ENCODE measurements at places on chromosomes 3 and 15.

- DNase-seq: no peak
Measured at GRCh38 chr15:49467746-49468480, 44.9 kb downstream of the FGF7 start.

DNA sequence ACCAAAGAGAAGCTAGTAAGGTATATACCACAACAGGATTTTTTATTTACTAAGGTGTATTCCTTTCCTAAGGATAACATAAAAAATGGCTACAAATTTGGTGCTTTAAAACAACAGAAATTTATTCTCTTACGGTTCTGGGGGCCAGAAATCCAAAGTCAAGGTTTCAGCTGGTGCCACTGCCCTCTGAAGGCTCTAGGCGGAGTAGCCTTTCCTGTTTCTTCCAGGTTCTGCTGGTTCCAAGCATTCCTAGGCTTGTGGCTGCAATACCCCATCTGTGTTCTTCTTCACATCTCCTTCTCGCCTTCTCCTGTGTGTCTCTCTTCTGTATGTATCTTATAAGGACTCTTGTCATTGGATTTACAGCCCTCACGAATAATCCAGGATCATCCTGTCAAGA, 549.9 kb downstream of the GRM7 start:
- no peak for DNase-seq

DNA sequence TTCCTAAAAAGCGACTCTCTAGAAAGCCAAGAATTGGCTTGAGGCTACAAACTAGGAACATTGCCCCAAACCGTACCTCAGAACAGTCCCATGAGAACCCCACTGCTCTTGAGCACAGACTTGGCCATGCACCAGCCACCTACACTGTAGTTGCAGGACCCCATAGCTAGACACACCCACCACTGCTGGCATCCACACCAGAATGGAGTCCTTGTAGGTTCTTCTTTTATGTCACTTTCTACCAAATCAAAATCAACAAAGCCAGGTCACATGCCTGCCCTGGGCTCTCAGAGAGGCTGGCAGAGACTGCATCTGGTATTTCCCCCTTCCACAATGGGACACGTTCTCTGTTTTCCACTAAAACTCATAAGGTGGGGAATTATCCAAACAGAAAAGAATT, 290.5 kb downstream of the SHOX2 start:
- no peak for DNase-seq

DNA sequence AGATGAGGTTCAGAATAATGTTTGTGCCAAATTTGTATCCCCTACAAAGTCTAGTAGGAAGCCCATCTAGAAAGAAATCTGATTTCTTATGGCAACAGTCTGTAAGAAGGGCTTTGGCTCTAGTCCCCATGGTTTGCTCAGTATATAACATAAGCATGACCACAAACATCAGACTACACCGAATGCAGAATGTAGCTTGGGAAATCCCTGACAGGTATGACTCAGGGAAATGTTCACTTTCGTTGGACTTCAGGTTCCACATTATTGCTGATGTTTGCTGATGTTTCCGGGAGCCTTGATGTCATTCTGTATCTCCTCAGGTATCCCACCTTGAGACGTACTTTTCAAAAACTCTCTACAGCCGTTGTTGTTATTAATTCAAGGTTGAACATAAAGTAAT, 304.4 kb upstream of the TGFBR2 start:
- DNase-seq: no peak

DNA sequence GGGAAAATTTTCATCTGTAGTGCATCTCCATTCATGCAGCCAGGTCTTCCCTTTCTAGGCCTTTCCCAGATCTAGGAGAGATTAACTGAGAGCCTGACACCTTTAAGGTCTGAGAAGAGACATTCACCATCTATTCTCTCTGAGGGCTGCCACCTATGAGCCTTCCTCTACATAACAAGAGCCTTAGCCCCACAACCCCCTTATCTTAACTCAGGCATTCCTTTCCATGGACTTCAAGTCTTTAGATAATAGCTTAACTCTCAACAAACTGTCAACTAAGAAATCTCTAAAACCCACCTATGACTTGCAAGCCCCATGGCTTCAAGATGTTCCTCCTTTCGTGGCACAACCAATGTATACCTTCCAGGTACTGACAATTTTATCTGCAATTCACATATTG, 121.0 kb downstream of the GABRB3 start:
- no peak for DNase-seq

DNA sequence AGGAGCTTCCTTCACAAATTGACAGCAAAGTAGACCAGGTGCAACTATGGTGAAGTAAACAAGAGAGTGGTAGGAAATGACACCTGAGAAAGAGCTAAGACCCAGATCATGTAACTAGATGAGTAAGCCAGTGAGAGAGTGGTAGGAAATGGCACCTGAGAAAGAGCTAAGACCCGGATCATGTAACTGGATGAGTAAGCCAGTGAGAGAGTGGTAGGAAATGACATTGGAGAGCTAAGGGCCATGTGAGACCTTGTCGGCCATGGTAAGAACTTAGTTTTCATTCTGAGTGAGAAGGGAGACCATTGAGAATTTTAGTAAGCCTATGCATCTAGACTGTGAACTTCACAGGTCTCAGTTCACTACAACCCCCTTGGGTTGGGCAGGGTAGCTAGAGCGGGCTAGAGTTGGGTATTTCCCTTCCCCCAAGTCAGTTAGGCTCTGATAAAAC, 5.4 kb upstream of the SENP7 start:
- DNase-seq: no peak

DNA sequence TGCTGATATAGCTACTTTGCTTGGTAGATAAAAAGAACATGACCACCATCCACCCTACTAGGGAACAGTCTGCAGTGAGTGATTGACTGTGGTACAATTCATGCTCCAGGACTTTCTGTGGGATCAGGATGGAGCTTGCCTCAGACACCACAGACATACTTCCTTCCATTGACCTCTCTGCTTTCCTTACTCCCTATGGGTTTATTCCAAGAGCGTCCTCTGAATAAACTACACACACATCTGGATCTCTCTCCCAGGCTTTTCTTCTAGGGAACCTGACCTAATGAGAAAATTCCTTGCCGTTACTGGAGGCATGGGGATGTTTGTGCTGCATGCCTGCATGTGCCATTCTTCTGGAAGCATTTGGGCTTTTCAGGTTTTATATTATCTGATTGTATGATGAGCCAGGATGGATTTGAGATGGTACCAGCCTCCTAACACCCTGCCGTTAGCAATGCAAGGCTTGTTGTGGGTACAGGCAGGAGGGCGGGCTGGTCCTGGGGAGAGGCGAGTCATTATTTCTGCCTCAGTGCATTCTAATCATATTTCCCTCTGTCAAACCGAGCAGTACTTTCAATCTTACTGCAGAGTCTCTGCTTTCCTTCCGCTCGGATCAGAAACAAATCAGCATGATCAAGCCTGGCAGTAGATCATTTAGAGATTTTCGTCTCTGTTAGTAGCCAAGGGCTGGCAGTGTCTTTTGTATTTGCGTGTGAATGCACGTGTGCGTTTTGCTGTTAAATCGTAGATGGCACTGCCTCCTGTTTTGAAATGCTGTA, 279.2 kb downstream of the PDCD6IP start:
- DNase-seq: no peak

GRCh38 chr15:80588801-80589200, 106.3 kb upstream of the ABHD17C start:
- no peak for DNase-seq

- DNase-seq: no peak
Measured at GRCh38 chr15:52427804-52428203, 100.9 kb downstream of the MYO5A start.

- DNase-seq: no peak
Measured at GRCh38 chr3:169905404-169905803, 6.0 kb upstream of the SAMD7 start.

- peak; percentile 42 for DNase-seq
Measured at GRCh38 chr3:23805633-23806533, at the start of gene UBE2E1. TSS of gene UBE2E1 (plus strand) at chr3:23805955. CDS start at chr3:23807270, 1,315 bp downstream.

- DNase-seq: no peak
Measured at GRCh38 chr3:63931290-63931689, 19.1 kb upstream of the SCAANT1 start.

- DNase-seq: no peak
Measured at GRCh38 chr15:69499521-69500211, 47.0 kb downstream of the RPLP1 start.

DNA sequence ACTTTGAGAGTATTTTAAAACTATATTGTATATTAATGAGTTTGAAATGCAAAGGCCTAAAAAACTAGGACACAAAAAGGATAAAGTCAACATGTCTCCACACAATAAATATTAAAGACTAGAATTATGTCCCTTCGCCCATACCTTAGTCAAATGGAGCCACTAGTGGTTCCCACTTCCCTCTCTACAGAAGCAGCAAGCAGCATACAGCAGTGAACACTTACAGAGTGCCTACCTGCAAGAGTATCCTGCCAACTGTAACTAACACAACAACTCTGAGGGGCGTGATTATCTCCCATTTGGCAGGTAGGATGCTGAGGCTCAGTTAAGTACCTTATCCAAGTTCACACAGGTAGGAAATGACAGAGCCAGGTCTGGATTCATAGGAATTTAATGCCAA, 17.2 kb downstream of the DYNC1LI1 start:
- DNase-seq: no peak

GRCh38 chr3:142664311-142664710, 59.5 kb upstream of the TRPC1 start:
- no peak for DNase-seq

DNA sequence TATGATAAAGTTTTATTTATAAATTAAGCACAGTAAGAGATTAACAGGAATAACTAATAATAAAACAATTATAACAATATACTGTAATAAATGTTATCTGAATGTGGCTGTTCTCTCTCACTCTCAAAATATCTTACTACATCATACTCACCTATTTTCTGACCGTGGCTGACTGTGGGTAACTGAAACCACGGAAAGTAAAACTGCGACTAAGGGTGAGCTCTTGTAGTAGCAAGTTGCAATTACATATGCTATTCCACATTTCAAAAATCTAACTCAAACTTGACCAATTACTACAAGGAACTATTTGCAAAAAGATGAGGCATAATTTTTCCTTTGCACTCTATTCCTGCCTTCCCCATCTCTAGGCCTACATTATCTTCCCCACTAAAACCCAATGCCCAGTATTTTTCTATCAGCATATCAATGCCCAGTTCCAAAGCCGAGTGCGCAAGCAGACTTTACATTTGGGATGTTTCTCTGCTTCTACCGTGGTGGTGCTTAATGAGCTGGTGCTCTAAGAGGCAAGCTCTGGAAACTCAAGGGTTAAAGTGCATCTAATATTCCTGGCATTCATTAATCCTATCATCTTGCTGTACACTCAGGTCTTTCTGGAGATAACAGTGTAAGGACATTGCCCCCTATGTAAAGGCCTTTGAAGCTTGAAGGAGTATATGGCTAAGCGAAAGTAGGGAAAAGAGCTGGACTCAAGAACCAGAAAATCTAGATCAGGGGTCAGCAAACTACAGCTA, 6.7 kb downstream of the PCYT1A start:
- DNase-seq: no peak

- DNase-seq: peak; percentile 21
Measured at GRCh38 chr3:50154840-50155490, at the start of gene SEMA3F. TSS of gene SEMA3F (plus strand) at chr3:50155324. CDS start at chr3:50159623, 4,299 bp downstream.

DNA sequence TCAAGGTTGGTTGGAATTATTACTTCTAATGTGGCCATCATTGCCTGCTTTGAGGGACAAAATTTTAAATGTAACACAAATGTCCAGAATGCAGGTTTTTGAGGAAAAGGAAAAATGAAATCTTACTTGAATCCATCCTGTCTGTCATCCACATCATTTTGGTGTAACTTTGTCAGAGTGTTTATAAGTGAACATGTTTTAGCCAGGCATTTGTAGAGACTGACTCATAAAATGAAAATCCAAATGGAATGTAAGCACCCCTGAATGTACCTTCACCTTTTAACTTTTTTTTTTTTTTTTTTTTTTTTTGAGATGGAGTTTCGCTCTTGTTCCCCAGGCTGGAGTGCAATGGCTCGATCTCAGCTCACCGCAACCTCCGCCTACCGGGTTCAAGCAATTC, 141.8 kb upstream of the BNIP2 start:
- no peak for DNase-seq

GRCh38 chr3:16207031-16207430, 32.6 kb downstream of the GALNT15 start:
- DNase-seq: no peak

DNA sequence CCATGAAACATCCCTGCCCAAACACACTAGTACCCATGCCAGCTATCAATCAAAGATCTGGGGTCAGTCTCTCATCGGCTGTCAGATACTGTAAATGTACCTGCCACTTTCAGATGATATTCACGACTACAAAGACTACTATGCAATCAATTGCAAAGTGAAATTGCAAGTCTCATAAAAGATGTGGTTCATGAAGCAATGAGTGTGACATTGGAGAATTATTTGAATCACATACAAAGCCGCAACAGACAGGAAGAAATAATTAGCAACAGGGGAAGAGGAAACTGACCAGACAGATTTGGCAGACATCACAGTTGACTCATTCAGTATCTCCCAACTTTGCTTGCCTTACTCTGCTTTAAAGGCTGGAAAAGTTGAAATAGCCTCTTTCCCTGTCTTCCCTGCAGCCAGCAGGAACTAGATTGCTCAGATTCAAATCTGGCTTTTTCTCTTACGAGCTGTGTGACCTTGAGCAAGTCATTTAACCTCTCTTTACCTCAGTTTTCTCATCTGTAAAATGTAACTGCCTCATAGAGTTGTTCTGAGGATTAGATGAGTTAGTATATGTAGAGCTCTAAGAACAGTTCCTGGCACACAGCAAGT, 95.7 kb upstream of the C3orf80 start:
- DNase-seq: no peak

GRCh38 chr15:91537856-91538255, 315.7 kb upstream of the SLCO3A1 start:
- no peak for DNase-seq

GRCh38 chr15:68344600-68344999, 67.1 kb downstream of the FEM1B start:
- no peak for DNase-seq

GRCh38 chr15:31383139-31383538, 56.5 kb downstream of the KLF13 start:
- no peak for DNase-seq

GRCh38 chr15:52337198-52337853, 41.7 kb upstream of the MYO5C start:
- no peak for DNase-seq

- no peak for DNase-seq
Measured at GRCh38 chr3:23253214-23253613, 50.1 kb downstream of the UBE2E2 start.

DNA sequence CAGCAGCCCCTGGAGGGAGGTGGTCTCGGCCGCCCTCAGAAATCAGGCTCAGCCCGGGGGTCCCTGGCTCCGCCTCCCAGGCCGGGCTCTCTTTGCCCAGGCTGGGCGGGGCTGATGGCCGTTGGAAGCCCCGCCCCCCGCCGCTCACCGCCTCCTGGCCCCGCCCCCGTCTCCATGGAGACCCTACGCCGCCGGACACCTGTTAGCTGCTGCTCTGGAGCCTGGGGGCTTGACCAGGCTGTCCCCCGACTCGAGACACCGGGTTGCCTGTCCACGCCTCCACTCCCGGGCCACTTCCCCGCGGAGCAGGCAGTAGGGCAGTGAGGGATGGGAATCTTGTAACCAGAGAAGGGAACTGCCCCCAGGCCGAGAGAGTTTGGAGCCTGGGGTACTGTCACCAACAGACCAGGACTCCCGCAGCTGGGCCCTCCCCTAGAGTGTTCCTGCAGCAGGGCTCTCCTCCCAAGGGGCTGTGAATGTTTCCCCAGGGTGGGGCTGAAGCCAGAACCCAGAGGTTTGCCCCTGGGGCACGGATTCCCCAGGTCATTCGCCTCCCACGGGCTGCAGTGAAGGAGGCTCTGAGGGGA, 27.8 kb upstream of the RPL32 start:
- DNase-seq: no peak

GRCh38 chr15:69085325-69086081, 71.0 kb downstream of the NOX5 start:
- DNase-seq: no peak

All from bone marrow (tissue), 2 donors.